Stimulated activated CD4-positive, alpha-beta T cell treated with anti-CD3 and anti-CD28 coated beads, Interleukin-1b, Interleukin-23, amount 100 ng/mL, for 48 hours (primary cell): ENCODE measurements at places on chromosomes 4 and X.
A peak's percentile ranks its signal among the peaks of the same experiment; 100 is the strongest.

DNA sequence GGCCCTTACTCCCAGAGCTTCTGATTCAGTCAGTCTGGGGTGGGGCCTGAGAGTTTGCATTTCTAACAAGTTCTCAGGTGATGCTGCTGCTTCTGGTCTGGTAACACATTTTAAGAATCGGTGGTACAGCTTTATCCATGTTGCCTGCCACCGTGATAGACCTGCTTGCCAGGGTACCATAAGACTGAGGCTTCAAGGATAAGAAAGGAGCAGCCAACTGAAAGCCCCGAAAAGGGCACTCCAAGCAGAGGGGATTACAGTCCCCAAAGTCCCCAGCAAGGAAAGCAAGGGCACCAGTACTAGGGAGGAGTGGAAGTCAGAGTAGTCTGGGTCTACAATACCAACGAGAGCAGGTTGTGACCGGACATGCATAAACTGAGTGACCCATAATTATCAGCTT, 49.8 kb downstream of the APOO start:
- no peak for DNase-seq

DNA sequence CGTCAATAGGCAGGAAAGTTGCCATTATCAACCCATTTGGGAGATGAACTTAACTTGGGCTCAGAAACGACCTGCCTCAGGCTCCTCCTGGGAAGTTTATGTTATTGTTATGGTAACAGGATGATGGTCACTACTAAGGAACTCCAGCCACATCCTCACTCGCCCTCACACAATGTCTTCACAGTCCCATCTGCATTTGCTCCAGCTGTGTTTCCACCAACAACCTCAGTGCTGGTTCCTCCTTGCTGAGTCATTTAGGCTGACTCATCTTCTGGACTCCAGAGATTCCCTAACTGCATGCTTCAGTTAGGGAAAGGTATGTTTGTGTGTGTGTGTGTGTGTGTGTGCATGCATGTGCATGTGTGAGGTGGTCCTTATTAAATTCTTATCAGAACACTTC, 293.4 kb upstream of the BOD1L1 start:
- no peak for DNase-seq

- no peak for DNase-seq
Observed at GRCh38 chr4:99403380-99404184, 31.6 kb downstream of the ADH7 start.

GRCh38 chr4:170047771-170048354, 21.7 kb upstream of the MFAP3L start:
- peak; percentile 22 for DNase-seq

- no peak for DNase-seq
Observed at GRCh38 chr4:139740531-139741041, 75.0 kb downstream of the MGST2 start.

DNA sequence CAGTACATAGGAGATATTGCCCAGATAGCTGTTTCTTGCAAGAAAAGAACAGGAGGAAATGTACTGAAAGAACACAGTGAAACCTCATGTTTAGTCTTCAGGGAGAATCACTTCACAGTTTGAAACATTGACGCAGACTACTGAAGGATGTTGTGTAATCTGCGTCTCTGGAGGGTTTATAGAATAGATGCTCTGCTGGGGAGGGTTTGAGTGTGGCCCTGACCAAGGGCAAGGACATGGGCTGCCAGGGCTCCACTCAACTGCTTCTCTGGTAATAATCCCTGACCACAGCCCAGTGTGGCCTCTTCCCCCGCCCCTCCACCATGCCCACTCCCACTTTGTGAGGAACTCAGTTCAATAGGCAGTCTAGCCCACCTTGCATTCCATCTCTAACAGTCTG, 15.8 kb upstream of the ACE2 start:
- no peak for DNase-seq

GRCh38 chr4:121860121-121860520, 10.2 kb downstream of the BBS7 start:
- no peak for DNase-seq

DNA sequence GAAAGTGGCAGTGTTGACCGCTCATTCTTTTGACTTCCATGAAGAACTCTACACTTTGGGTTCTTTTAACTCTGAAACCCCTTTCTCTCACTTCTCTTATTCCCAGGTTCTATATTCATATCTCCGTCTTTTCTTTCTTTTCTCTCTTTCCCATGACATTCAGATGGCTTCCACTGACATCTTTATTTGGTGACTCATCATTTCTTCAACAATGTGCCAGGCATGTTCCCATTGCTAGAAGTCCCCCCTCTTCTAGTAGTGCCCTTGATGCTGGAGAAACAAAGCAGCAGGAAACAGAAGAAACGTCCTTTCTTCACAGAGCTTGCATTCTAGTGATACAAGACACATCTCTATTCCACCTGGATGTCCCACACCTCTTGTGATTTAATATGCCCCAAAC, 33.3 kb downstream of the PKD2 start:
- DNase-seq = no peak

GRCh38 chr4:137467537-137467936, 64.8 kb downstream of the PCDH18 start:
- DNase-seq = no peak

DNA sequence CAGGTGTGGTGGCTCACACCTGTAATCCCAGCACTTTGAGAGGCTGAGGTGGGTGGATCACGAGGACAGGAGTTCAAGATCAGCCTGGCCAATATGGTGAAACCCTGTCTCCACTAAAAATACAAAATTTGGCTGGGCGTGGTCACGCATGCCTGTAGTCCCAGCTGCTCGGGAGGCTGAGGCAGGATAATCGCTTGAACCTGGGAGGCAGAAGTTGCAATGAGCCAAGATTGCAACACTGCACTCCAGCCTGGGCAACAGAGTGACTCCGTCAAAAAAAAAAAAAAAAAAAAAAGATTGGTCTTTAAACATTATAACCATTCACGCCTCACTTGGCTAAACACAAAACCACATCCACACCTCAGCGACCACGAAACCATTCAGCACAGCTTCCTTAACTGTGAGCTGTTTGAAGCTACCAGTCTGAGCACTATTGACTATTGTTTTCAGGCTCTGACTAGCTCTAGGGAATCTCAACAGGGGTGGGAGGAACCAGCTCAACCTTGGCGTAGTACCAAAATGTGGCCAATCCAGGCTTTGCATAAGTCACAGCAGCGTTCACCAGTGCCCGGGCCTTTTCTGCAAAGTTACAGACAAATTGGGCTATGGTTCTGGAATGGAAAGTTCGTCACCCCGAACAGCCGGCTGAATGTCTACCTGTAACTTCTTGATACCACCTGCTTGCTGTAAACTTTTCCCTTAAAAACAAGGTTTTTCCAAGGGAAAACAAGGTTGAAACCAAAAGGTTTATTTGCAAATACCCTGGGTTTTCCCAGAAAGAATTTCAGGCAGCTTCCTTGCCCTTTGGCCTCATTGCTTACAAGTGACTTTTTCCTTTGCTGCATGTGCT, 73.6 kb upstream of the DHX15 start:
- peak; percentile 14 for DNase-seq

DNA sequence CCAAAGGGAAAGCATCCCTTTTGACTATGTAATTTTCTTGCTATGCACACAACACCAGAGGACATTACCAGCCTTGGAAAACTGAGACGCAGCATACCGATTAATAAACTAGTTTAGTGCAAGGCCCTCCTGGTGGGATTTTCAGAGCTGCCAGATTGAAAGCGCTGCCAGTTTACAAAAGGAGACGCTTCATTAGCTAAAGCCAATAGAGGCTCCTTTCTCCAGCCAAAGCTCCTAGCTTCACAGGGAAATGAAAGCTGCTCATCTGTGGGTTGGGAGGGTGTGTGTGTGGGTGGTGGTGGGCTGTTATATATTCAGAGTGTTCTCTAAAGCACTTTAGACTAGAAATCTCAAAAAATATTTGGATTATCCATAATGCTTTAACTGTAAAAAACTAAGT, 32.4 kb downstream of the SPANXN4 start:
- DNase-seq = no peak

DNA sequence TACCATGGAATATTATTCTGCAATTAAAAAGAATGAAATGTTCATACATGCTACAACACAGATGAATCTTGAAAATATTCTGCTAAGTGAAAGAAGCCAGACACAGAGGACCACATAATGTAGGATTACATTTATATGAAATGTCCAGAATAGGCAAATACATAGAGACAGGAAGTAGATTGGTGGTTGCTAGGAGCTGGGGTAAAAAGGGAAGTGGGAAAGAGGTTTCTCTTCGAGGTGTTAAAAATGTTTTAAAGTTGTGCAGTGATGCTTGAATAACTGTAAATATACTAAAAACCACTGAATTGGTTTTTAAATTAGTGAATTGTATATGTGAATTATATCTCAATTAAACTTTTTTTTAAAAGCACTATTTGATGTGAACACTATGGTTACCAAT, 3.6 kb upstream of the NXT2 start:
- DNase-seq = no peak

GRCh38 chr4:23911675-23912455, 22.0 kb upstream of the PPARGC1A start:
- no peak for DNase-seq

DNA sequence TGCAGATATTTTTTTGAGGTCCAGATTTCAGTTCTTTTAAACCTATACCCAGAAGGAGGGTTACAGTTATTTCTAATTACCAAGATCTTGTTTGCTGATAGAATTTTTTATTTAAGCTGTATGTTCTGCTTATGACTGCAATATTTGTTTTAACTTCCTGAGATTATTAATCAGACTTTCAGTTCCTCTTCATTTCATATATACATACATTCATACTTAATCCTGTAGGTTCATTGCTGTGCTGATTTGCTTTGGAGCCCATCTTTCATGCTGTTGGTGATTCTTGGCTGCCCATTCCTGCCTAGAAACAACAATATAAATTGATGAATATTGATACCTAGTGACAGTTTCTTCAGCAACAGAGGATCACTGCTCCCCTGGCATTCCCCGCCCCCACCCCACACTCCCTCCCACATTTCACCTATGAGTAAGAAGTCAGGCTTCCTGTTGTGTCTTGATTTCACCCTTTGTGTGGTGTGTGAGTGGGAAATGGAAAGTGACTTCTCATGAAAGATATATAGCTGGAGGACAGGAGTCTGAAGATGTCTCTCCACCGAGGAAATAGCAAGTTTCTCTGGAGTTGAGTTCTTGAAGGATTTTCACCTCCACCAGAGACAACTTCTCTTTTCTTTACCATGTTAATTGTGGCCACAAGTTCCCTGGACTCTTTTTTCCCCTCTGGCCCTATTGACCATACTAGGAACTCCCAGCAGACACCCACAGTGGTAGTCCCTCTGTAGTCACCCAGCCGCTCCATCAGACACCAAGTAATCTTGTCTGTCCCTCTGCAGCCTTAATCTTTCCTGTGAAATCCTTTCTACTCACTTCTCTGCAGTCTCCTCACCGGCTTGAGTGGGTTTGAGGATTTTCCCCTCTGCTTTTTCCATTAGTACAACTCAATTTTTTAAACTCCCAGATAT, 118.4 kb downstream of the ASB9 start:
- peak; percentile 21 for DNase-seq

DNA sequence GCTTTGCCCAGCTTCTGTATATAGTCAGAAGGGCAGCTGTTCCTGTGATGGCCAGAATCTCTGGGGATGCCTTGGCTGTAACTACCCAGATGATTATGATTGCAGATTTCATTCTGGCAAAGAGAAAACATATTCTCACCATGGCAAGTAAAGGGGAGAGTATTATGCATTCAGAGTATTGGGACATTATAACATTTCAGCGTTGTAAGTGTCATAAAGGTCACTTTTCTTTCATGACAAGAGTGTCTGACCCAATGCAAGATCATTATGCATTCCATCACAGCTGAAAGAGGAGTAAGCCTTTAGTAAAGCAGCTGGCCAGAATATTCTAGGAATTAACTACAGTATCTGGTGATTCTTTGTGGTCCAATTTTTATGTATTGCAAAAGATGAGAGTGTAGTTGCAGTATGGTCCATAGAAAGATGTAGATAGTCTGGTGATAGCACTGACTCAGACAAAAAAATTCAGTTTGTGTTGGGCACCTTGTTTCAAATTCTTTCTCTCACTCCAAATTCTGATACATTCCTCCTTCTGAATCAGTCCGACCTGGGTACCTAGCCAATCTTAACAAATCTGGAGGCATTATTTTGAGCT, 2366.3 kb downstream of the PCDH7 start:
- DNase-seq = no peak

DNA sequence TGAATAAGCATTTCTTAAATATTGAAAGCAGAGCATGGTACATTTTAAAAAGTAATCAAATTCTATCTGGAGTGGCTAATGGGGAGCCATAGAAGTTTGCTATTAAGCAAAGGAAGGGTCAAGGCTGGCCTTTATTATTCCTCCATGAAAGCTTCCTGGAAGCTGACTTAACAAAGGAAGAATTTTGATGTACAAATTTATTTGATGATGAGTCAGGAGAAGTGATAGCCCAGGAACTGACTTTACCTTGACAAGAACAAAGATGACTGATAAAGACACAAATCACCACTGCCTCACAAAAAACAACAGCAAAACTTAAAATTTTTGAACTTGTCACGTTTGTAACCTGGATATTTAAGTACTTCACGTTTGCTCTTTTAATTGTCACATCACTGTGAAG, 872.1 kb downstream of the PCDH7 start:
- no peak for DNase-seq

- no peak for DNase-seq
Observed at GRCh38 chr4:99305638-99306400, 15.0 kb upstream of the ADH1A start.

DNA sequence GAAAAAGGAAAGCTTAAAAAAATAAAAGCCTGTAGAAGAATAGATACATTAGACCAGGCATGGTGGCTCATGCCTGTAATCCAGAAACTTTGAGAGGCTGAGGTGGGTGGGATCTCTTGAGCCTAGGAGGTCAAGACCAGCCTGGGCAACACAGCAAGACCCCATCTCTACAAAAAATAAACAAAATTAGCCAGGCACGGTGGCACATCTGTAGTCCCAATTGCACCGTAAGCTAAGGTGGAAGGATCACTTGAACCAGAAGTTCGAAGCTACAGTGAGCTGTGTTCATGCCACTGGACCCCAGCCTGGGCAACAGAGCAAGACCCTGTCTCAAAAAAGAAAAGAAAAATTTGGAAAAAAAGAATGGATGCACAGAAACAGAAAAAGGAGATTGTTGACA, 149.4 kb downstream of the APBB2 start:
- DNase-seq = no peak

- DNase-seq = no peak
Observed at GRCh38 chr4:114417214-114417613, 181.4 kb upstream of the UGT8 start.

- DNase-seq = no peak
Observed at GRCh38 chr4:160353548-160353947, 1250.7 kb downstream of the RAPGEF2 start.

GRCh38 chr4:24570574-24571236, 13.6 kb downstream of the DHX15 start:
- DNase-seq = no peak

DNA sequence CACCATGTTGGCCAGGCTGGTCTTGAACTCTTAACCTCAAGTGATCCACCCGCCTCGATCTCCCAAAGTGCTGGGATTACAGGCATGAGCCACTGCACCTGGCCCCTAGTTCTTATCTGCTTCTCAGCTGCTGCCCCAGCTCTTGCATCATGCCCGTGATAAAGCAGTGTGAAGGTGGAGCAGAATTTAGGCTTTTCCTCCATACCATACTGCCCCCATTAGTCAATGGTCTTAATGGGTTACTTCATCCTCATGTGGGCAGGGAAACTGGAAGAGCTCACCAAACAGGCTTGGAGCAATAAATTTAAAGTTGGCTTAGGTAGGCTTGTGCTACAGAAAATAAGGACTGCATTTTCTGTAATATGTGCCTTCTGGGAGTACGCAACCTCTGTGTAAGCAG, 636.9 kb upstream of the BOD1L1 start:
- DNase-seq = no peak

- DNase-seq = no peak
Observed at GRCh38 chrX:149152941-149153340, 352.2 kb downstream of the IDS start.

GRCh38 chr4:110742143-110742542, 119.3 kb upstream of the PITX2 start:
- DNase-seq = no peak
